Muscle of back (tissue), 13 donors: ENCODE measurements at places on chromosomes 1 and 21.

DNA sequence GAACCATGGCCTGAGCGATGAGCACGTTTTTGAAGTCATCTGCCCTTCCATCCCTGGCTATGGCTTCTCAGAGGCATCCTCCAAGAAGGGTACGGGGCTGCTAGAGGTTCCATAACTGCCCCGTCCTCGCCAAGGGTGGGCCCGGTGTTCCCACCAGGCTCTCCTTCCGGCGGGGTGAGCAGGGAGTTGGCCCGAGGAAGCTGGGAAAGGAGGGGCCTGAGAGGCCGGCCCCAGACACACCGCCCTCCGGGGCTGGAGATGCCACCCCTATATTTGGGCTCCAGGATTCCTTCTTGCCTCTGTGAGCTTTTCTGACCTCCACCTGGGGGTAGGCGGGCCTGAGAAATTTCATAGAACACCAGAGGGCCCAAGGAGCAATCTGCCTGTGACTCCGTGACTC lies 28.9 kb downstream of the EPHX1 start:
- DNase-seq: no peak

- DNase-seq: no peak
Observed at GRCh38 chr1:59815892-59816291, 1.1 kb downstream of the HOOK1 start.

DNA sequence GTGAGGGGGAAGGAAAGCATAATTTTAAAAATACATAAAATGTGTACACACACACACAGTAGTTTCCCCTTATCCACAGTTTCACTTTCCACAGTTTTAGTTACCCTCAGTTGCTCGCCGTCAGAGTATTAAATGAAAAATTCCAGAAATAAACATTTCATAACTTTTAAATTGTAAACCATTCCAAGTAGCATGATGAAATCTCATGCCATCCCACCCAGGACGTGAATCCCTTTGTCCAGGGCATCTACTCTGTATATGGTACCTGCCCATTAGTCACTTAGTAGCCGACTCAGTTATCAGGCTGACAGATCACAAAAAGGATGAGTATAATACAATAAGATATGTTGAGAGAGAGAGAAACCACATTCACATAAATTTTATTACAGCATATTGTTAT lies 36.2 kb downstream of the EPS15 start:
- DNase-seq: no peak

GRCh38 chr1:11535761-11536572 lies 57.0 kb downstream of the DISP3 start:
- DNase-seq: no peak

GRCh38 chr1:57319165-57319564 lies 104.7 kb downstream of the DAB1 start:
- peak; percentile 19 for DNase-seq
